ENCODE measurements at places on chromosomes 2 and 18. TPM values are rescaled to one million over a fixed set of nuclear protein-coding genes. Genes with fewer than 3 reads are reported as not detected.

Gene SOX11
- total RNA-seq = 12.7 TPM

Gene CFC1
- total RNA-seq = not detected

Gene DYSF
- 300 TPM for total RNA-seq

Gene CNTNAP5
- total RNA-seq = not detected

Gene UPP2
- not detected for total RNA-seq

Gene TEX44
- not detected for total RNA-seq

Gene BOLL
- total RNA-seq = not detected

Gene KLHL14
- 0.48 TPM for total RNA-seq

Gene ATOH8
- total RNA-seq = 3.4 TPM

Gene LYPD6B
- 1.3 TPM for total RNA-seq

Gene NTSR2
- total RNA-seq = not detected

Gene SGPP2
- 1.4 TPM for total RNA-seq

Gene GPR17
- not detected for total RNA-seq

Gene VIT
- total RNA-seq = not detected

Gene GPBAR1
- 0.35 TPM for total RNA-seq

Gene TWIST2
- 7.2 TPM for total RNA-seq

Gene TLX2
- total RNA-seq = not detected

Gene GCKR
- total RNA-seq = 1.8 TPM

Gene VAMP5
- total RNA-seq = 140 TPM

Gene ICA1L
- 3.6 TPM for total RNA-seq

Gene CKAP2L
- 2.5 TPM for total RNA-seq

Gene ACMSD
- not detected for total RNA-seq

Gene MTCL1
- 25.6 TPM for total RNA-seq

Gene TMEM178A
- 1.9 TPM for total RNA-seq

Gene ACAA2
- total RNA-seq = 40.2 TPM

Gene GIGYF2
- 35.2 TPM for total RNA-seq

Gene ACVR1C
- 0.06 TPM for total RNA-seq

Gene C2orf72
- total RNA-seq = 0.29 TPM

Gene MYO3B
- not detected for total RNA-seq

Gene LONRF2
- total RNA-seq = 0.19 TPM

Gene LIPG
- 123 TPM for total RNA-seq

Gene ASPRV1
- total RNA-seq = 0.64 TPM

Gene GAREM2
- 3.4 TPM for total RNA-seq

Gene PLGLB2
- 0.99 TPM for total RNA-seq
